Memory B cell (primary cell): ENCODE measurements at places on chromosomes 1 and 21.

- H3K27ac ChIP-seq: no peak overlapping the region
- no peaks in the 10 kb centered on the region for H3K4me1 ChIP-seq
- no peaks in the 10 kb centered on the region for H3K36me3 ChIP-seq
- H3K27me3 ChIP-seq: peaks cover 26% of the 10 kb centered on the region
- DNase-seq: no peak
- H3K4me3 ChIP-seq: no peak overlapping the region
Observed at GRCh38 chr1:213032651-213033050, 17.0 kb upstream of the ANGEL2 start.

DNA sequence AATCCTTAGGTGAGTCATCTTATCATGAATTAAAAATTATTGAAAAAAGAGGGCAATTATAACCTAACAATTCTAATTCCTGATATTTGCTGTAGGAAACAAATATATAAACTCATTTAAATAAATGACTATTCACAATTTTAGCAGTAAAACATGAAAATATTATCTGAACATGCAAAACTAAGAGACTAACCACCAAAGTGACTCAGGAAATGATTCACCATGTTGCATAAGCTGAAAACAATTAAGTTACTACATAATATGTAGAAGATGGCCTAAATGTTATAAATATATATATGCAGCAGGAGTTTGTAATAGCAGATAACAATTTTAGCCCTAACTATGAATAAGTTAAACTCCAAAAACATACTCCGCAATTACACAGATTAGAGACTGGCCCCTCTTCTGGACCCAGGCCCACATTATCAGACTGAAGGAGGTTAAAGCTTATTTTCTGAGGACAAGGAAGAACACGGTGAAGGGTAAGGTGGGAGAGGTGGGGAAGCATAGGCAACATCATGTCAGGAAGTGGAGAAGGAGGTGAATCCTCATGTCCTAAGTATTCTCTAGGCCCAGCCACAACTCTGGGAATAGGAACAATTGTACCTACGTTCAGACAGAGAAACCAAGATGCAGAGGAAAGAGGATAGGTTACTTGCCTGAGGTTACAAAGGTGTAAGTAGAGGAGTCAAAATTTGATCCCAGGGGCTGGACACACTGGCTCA, 15.6 kb upstream of the AIM2 start:
- DNase-seq: no peak
- H3K4me1 ChIP-seq: peaks cover 22% of the 10 kb centered on the region
- no peak overlapping the region for H3K27ac ChIP-seq

DNA sequence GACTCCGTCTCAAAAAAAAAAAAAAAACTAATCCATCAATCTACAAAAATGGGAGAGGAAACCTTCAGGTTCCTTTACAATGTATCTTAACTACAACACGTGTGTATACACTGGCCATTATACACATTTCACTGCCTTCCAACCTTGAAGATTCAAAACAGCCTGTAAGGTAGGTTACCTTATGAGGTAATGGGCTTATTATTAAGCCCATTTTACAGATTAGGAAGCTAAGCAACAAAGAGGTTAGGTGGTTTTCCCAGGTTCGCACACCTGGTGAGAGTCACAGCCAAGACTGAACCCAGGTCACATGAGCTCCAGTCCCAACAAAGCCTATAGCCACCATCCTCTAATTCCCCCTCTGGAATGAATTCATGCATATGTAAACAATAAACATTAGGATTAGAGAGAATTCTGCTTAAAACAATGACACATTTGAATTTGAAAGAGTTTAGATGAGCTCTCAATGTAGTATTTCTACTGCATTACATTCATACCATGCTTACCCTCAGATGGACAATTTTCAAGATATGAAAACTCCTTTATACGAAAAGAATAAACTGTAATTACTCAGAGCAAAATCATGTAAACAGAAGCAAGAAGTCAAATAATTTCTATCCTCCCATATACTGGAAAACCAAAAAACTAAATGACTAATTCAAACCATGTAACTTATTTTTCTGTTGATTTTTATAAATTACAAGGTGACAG, 54.8 kb downstream of the EIF4G3 start:
- H3K4me1 ChIP-seq: peaks cover 10% of the 10 kb centered on the region
- peak overlapping the region; percentile 31 for H3K27ac ChIP-seq
- H3K36me3 ChIP-seq: peaks cover 2% of the 10 kb centered on the region
- no peak for DNase-seq
- H3K4me3 ChIP-seq: no peak overlapping the region
- no peaks in the 10 kb centered on the region for H3K27me3 ChIP-seq

- peak overlapping the region; percentile 96 for H3K4me3 ChIP-seq
- H3K27ac ChIP-seq: peak overlapping the region; percentile 55
- peaks cover 3% of the 10 kb centered on the region for H3K36me3 ChIP-seq
- H3K4me1 ChIP-seq: peaks cover 40% of the 10 kb centered on the region
- DNase-seq: peak; percentile 23
- H3K27me3 ChIP-seq: no peaks in the 10 kb centered on the region
Observed at GRCh38 chr1:5994713-5995621, 2.7 kb upstream of the NPHP4 start.

GRCh38 chr1:108140177-108140576, 60.0 kb downstream of the SLC25A24 start:
- H3K27me3 ChIP-seq: no peaks in the 10 kb centered on the region
- no peak overlapping the region for H3K27ac ChIP-seq
- H3K4me3 ChIP-seq: no peak overlapping the region

GRCh38 chr1:81437649-81438048, 363.1 kb upstream of the ADGRL2 start:
- H3K27me3 ChIP-seq: no peaks in the 10 kb centered on the region
- H3K4me3 ChIP-seq: peak overlapping the region; percentile 3
- peaks cover 2% of the 10 kb centered on the region for H3K4me1 ChIP-seq
- H3K36me3 ChIP-seq: no peaks in the 10 kb centered on the region

DNA sequence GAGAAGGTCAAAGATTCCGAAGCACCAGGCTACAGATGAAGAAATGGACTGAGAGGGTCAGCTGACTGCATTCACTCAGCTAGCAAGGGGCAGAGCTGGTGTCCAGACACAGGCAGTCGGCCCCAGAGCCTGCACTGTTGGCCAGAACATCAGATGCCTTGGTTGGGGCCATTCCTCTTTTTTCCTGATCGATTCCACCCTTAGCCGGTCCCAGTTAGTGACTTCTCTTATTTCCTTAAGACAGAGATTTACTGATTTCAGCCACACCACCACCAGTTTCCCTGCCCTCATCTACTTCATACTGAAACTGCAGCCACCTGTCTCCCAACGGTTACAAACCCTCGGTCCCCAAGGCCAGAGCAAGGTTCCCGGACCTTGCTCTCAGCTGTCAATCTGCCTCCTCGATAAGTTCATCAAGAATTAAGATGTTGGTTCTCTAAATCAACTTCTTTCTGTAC, 11.5 kb downstream of the CD58 start:
- H3K4me1 ChIP-seq: peaks cover 54% of the 10 kb centered on the region
- no peak for DNase-seq
- H3K27me3 ChIP-seq: no peaks in the 10 kb centered on the region
- peaks cover 18% of the 10 kb centered on the region for H3K36me3 ChIP-seq
- peak overlapping the region; percentile 94 for H3K27ac ChIP-seq

GRCh38 chr1:32926562-32926961, 25.4 kb upstream of the TMEM54 start:
- peaks cover 14% of the 10 kb centered on the region for H3K4me1 ChIP-seq
- peaks cover 1% of the 10 kb centered on the region for H3K36me3 ChIP-seq
- no peak for DNase-seq
- H3K4me3 ChIP-seq: no peak overlapping the region
- H3K27me3 ChIP-seq: peaks cover 32% of the 10 kb centered on the region
- no peak overlapping the region for H3K27ac ChIP-seq

DNA sequence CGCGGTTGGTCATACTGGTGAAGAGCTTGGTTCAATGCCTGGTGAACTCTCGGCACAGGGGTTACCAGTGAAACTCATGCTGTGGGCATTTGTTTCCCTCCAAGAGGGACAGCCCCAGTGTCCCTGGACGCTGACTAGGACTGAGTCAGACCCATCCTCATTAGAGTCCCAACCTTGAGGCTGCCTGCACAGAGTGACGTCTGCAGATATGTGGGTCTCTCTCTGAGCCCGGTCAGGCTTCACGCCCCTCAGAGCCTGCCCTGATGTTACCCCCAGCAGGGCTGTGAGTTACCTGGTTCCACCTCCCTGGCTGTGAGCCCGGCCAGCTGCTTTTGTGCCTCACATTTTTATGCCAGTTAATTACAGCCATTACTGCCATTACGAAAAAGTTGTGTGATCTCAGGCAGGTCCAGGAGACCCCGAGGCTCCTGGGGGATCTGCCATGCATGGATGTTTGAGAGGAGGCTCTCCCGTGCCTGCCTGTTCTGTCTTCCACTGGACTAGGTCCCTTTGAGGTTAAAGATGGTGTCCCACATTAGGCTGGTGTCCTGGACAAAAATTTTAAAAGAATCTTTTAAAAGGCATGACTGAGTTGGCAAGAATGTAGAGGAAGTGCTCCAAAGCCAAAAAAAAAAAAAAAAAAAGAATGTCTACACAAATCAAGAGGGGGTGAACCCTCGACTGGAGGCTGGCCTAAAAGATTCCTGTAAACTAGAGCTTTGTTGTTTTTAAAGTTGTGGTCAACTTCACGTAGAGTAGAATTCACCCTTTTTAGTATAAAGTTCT, 36.6 kb upstream of the PADI1 start:
- DNase-seq: no peak
- no peak overlapping the region for H3K27ac ChIP-seq
- peaks cover 23% of the 10 kb centered on the region for H3K27me3 ChIP-seq
- H3K36me3 ChIP-seq: no peaks in the 10 kb centered on the region
- no peaks in the 10 kb centered on the region for H3K4me1 ChIP-seq
- no peak overlapping the region for H3K4me3 ChIP-seq

DNA sequence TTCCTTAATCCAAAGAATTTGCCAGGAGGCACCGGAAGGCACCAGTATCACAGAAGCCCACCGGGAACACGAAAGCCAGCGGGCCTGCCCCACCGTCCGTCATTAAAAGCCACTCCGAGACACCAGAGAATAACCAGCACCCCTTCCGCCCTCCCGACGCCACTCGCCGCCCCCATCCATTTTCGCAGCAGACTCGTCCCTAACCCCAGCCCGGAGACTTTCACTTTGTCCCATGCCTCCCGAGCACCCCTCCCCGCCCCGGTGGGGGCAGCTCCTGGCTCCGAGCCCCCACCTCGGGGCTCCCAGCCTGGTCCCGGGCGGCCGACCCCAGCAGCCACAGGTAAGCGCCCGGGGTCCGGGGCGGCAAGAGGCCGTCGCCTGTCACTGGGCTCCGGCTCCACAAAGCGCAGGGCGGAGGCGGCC, 105.4 kb downstream of the SLC45A1 start:
- no peak overlapping the region for H3K4me3 ChIP-seq
- no peaks in the 10 kb centered on the region for H3K27me3 ChIP-seq
- peak; percentile 53 for DNase-seq
- H3K36me3 ChIP-seq: peaks cover 6% of the 10 kb centered on the region

DNA sequence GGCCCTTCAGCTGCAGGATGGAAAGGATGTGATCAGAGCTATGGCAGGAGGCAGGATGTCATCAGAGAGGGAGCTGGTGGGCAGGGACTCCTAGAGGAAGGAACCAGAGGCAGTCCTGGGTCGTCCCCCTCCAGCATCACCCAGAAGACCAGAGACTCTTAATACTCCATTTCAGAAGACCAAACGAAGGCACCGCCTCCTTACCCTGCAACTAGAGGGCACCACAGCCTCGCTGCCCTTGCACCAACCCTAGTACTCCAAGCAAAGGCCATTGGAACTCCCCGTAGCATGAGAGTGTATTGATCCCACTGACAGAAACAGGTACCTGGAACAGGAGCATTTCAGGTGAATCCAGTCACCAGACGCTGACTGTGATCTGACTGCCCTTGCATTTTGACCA, 598.1 kb downstream of the NPHP4 start:
- no peak overlapping the region for H3K27ac ChIP-seq
- H3K4me1 ChIP-seq: no peaks in the 10 kb centered on the region
- DNase-seq: no peak

- H3K36me3 ChIP-seq: no peaks in the 10 kb centered on the region
- peaks cover 29% of the 10 kb centered on the region for H3K4me1 ChIP-seq
- peak overlapping the region; percentile 86 for H3K27ac ChIP-seq
- no peak for DNase-seq
- no peaks in the 10 kb centered on the region for H3K27me3 ChIP-seq
- H3K4me3 ChIP-seq: peak overlapping the region; percentile 90
Observed at GRCh38 chr1:201506092-201506491, 831 bp downstream of the CSRP1 start.

DNA sequence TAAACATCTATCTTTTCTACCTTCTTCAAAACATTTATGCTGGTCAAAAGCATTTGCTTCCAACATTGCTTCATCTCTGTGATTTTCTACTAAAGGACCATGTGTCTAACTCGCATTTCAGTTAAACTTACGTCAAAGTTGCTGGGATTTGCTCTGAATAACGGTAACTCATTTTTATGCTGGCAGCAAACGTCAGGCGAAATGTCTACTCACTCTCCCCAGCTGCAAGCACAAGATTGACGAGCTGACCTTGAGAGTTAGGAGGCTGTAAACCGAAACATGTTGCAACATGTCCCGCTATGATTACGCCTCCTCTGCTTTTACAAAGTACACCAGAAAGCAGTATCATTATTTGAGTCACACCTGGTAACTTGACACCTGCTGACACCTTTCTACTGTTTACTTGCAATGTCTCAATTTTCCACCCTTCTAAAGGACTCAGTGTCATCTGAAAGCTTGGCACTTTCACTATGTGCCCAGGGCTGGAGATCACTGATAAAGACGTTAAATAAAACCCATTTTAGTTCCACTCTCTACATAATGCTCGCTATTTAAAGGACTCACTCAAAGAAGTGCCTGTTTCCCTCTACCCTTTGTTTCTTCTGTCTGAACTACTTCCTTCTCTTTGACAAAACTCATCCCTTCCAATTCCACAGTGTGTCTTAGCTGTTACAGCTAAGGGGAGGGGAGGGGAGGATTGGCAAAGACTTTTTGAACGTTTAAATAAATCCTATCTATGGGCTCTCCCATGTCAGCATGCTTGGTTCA, 111.9 kb downstream of the PTPN14 start:
- no peak overlapping the region for H3K4me3 ChIP-seq
- no peaks in the 10 kb centered on the region for H3K36me3 ChIP-seq
- no peak overlapping the region for H3K27ac ChIP-seq
- peaks cover 5% of the 10 kb centered on the region for H3K4me1 ChIP-seq

DNA sequence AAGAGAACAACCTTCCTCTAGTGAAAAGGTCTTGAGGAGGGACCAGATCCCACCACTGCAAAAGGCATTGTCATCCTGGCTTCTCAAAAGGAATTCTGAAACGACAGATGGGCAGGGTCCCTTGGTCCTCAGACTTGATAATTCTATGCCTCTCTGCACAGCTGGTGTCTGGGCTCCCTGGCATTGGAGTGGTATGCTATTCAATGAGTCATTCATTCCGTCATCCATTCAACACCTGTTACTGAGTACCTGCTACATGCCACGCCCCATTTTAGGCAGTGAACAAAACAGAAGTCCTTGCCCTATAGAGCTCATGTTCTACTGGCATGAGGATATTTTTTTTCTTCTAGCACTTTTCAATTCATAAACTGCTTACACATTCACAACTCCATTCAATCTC, 45.8 kb upstream of the HMGB4 start:
- no peaks in the 10 kb centered on the region for H3K4me1 ChIP-seq
- no peak for DNase-seq
- peaks cover 20% of the 10 kb centered on the region for H3K27me3 ChIP-seq
- no peak overlapping the region for H3K4me3 ChIP-seq
- H3K27ac ChIP-seq: no peak overlapping the region
